ENCODE measurements at places on chromosomes 7 and 10.
A peak's percentile ranks its signal among the peaks of the same experiment; 100 is the strongest.

GRCh38 chr7:87591211-87591610, 9.5 kb downstream of the ABCB1 start:
- no peak for DNase-seq

DNA sequence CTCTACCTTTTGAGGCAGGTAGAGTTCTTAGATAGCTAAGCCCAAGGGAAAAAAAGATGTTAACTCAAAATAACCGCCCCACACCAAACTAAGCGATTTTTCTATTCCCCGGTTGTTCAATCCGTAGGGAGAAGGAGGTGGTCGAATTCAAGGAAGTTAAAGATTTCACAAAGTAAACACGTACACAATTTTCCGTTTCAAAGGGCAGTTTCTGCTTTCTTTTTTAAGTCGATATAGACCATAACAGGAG, 842 bp downstream of the KBTBD2 start:
- DNase-seq, result no peak

- no peak for DNase-seq
Observed at GRCh38 chr7:144386741-144387140, 16.8 kb downstream of the NOBOX start.

DNA sequence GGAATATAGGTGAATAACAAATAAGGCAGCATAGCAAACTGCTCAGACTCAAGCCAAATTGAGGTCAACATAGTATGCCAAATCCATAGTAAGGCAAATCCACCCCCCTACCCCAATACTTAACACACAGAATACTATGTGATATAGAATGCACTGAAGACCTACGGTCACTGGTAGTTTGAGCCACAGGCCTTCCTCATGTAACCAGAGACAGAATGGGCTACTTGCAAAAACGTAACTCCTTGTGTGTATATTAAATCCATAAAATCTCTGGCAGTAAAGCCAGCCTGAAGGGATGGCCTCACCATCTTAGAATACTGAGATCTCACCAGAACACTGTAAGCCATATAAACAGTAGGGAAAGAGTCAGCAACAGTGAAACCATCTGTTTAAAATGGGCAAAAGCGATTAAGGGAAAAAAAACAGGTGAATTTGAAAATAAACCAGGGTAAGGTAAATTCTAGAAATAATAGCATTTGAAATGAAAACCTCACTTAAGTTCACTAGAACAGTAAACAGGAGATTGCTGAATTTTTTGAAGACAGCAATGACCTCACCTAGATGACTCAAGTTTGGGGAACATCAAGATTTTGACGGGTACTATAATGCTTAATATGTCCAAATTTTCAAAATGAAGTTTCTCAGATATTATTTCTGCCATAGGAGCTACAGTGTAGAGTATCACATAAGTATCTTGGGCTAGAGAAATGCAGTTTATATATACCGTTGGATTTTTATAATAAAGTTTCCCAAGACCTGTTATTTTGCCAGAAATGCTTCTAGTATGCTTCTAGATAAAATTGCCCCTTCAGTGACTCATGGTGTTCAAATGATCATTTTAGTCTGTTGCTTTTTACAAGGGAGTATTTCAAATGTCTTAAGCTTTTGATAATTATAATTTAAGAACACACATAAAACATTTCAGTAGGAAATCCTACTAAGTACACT, 13.9 kb downstream of the HNRNPA2B1 start:
- no peak for DNase-seq

DNA sequence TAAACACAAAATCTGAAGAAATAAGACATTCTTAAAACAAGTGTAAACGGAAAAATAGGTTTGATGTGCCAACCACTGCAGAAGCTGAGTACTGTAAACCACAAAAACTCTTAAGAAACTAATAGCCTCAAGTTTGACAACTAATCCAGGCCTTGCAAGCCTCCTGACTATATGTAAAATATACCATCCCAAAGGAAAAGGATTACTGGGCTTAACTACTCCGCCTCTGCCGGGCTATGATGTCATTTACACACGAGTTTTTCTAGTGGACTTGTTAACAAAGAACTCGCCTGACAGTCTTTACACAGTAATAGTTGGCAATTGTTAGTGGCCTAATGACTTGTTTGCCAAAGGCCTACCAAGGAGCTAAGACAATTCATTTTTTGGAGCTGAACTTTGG, 2.1 kb downstream of the KIF5B start:
- no peak for DNase-seq

DNA sequence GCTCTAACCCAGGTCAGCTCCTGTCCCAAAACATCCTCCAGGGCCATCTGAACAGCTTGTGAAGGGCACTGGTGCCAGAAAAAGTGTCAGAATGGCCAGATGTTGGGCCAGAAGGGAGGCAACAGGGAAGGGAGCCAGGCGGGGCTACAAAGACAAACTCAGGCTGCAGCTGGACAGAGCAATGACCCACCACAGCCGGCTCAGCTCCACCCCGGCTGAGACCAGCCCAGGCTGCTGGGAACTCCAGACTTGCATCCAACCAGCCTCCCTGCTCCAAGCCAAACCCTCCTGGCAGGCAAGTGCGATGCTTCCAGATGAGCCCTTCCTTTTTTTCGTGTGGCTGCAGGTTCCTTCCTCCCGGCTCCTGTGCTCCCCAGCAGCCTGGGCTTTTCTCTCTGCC, 466.9 kb downstream of the PTPRN2 start:
- DNase-seq, result no peak

DNA sequence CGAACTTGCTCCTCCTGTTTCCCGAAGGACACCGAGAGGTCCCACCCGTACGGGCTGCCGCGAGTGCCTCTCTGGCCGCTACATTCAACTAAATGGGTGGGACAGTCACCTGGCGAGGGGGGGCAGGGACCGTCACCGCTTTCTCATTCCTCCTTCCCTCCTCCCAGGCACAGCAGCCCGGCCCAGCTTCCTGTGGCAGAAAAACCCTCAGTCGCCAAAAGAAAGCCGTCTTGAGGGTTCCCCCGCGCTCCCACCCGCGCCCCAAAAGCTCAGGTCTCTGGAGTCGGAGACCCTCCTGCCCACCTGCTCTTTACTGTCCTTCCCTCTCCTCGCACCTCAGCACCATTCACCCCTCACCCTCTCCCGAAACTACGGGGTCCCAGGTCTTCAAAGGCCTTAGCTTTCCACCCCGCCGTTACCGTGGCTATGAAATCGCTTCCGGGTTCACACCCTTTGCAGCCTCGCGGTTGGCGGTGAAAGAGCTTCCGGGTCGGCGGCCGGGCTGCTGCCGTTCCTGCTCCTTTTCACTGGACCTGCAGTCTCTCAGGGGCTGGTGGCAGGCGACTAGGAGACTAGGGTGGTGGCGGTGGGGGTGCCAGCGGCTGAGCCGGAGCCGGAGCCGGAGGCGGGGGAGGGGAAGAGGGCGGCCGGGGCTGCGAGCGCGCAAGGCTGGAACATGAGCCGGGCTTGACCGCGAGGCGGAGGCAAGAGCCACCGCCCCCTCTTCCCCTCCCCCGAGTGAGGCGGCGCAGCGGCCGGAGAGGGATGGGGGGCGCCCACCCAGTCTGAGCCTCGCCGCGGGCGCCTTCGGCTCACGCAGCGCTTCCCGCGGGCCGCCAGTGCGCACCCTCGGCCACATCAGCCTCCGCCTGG, at the start of the genes ANKIB1 and KRIT1:
Gene ANKIB1, plus strand, starts transcription at position 488 of the 873 bp plus-strand sequence. CDS start 49,005 bp downstream, outside the sequence.
Gene KRIT1, minus strand, starts transcription at position 428 of the 873 bp plus-strand sequence. CDS start 3,779 bp downstream, outside the sequence.
- DNase-seq, result peak; percentile 79

DNA sequence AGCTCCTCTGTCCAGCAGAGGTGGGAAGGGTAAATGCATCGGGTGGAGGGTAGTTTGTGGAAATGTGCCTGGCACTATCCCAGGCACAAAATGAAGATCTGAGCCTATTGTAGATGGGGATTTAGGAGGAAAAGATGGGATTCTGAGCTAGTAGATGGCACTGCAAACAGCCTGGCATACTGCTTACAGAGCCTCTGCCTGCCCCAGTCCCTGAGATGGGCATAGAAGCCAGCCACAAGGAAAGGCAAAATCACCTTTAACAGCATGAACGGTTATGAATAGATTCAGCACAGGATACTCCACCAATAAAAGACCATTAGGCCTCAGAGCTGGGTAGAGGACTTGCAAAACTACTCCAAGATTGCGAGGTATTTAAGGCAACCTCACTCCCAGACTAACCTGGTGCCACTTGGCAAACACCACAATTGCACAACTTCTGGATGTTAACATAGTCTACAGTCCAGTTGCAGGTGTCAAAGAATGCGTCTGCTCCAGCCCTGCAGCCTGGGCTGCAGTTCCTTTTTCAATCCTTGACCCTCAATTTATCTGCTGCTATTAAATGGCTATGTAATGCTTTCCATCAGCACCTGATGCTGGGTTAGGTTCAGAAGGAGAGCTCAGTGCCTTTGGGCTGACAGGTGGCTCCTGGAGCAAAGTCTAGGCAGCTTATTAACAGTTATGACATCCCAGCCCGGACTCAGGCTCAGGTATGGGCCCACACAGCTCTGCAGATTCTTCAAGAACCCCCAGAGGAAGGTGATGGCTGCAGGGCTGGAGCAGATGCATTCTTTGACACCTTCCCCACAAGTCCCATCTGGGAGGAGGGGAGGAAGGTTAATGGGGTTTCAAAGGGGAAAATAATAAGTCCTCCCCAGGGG, 34.0 kb downstream of the CDHR3 start:
- DNase-seq, result no peak

DNA sequence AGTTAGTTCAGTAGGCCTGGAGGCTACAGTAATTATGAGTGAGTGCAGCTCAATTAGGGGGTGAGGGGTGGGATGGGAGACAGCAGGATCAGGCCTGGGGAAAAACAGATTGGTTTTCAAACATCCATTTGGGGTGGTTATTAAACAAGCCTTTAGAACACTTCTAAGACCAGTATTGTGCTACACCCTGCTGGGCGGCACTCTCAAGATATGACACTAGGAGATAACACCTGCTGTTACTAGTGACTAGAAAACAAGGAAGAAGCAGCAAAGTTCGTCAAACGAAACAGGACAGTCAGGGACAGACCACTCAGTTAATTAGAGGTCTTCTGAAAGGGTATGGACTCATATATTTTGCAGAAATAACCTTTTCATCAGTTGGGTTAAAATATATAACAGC, 353.6 kb downstream of the PTEN start:
- DNase-seq, result no peak

DNA sequence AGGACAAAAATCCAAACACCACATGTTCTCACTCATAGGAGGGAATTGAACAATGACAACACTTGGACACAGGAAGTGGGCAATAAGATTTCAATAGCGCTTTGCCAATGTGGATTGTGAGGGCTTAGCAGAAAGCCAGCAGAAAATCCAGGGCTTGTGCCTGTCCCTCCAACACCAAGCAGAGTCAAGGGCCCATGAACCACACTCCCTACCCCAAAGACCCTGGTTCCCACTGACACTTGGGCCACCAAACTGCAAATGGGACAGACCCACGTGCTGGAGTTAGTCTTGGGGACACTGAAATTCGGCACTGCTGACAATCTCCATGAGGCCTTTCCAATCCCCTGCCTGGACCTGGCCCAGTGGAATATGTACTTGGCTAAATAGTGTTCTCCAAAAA, 67.0 kb downstream of the GRID1 start:
- DNase-seq, result no peak

GRCh38 chr10:26372513-26373354, 65.4 kb upstream of the APBB1IP start:
- no peak for DNase-seq

GRCh38 chr10:117462816-117463544, 79.6 kb upstream of the EMX2 start:
- no peak for DNase-seq

DNA sequence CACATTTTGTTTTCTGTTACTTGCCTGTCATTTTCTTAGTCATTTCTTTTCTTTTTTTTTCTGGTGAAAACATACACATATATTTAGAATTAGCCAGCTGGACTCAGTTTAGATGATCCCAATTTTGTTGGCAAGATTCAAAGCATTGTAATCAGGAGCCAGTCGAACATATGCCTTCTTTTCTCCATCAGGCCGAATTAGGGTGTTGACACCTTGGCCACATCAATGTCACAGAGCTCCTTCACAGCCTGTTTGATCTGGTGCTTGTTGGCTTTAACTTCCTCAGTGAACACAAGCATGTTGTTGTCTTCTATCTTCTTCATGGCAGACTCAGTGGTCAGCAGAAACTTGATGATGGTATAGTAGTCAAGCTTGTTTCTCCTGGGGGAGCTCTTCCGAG, 32.6 kb downstream of the PHF14 start:
- no peak for DNase-seq

- DNase-seq, result no peak
Observed at GRCh38 chr7:16066805-16067459, 354.4 kb downstream of the CRPPA start.

- no peak for DNase-seq
Observed at GRCh38 chr10:85643171-85643844, 723.3 kb downstream of the GRID1 start.

DNA sequence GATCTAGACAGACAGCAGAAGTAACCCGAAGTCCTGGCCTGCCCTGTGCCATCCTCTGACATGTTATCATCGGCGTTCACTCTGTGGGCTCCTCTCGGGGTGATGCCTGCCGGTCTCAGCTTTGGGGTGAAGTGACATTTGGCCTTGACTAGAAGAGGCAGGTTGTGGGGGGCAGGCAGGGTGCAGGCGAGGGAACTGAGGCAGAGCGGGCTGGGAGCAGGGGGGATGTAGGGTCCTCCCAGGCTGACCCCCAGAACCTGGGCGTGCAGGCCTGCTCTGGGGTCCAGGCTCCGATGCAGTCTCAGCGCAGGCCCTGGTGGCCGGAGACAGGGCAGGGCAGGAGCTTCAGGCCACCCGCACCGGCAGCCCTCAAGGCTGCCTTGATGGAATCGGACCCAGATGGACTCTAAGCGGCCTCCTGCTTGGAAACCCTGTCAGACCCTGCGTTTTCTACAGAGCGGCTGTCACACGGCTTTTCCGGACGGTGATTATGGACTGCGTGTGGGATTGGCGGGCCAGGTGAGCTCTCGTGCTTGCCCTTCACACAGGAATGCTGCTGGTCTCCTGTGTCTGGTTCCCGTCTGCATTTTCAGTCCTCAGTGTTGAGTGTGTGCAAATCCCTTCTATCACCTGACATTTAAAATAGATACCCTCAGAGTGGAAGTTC, 842 bp upstream of the JAKMIP3 start:
- no peak for DNase-seq

DNA sequence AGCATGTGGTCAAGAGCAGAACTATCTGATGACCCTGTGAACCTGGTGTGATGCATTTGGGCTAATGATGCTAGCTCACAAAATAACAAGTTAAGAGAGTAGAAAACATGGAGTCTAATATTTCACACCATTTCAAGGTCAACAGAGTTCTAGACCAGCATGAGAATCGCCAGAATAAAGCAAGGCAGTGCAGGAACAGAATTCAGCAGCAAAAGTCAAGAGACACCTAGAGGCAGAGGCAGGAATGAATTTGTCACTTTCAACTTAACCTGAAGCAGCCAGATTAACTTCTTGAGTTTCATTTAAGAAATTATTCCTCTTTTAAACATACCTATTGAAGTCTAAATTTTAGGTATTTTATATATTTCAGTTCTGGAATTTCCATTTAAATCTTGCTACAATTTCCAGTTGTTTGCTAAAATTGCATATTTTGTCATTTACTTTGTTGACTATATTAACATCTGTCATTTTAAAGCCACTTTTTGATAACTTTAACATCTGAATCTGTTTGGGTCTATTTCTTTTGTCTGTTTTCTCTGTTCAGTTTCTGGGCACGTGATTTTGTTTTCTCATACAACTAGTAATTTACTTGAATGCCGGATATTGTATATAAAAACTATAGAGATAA, 44.2 kb upstream of the PRSS58 start:
- no peak for DNase-seq

- no peak for DNase-seq
Observed at GRCh38 chr10:74035303-74035702, 37.4 kb downstream of the VCL start.

Measured in stimulated activated CD8-positive, alpha-beta memory T cell treated with anti-CD3 and anti-CD28 coated beads, Interleukin-4, amount 100 ng/mL, for 1 hour (primary cell).